IMR-90 (cell line): ENCODE measurements at places on chromosomes 12 and 14. TPM values are rescaled to one million over a fixed set of nuclear protein-coding genes. Genes with fewer than 3 reads are reported as not detected.

Gene MYO1A
- total RNA-seq, result under 0.01 TPM in 1 of 2 replicates, not detected in the other

GRCh38 chr14:93033983-93034670, 81.6 kb downstream of the ITPK1 start:
- no peak for DNase-seq

DNA sequence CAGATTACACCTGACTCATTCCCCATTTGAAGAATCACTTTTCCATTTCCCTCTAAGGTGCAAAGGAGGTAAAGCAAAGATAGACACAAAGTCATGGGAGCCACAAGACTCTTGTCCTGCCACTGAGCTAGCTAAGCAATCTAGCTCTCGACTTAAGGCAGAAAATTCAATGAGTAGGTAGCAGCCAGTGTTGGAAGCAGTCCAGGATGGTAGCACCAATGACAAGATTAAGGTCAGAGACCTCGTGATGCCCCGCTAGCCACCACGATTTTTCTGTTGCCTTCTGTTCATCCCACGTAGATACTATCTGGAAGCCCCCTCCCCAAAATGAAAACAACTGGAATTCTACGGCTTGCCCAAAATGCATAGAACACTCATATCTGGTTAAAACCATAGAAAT, 1.4 kb downstream of the VAMP1 start:
- no peak for DNase-seq

Gene ACTR10
- total RNA-seq, result 46.4 and 71.0 TPM in 2 replicates

DNA sequence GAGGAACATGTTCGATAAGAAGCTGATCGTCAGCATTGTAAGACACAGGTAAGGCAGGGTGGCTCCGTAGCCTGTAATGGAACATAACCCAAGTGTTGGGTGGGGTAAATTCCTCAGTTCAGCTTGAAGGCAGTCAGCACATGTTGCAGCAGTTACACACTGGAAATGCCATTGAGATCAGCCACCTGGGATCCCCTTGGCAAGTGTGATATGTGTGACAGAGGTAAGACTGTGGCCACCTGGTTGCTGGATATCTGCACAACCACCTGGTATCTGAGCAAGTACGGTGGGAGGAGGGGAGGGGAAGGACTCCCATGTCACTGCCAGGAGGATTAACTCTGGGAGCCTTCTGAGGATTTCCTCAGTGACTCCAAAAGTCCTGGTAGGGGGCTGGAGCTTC, 158.0 kb upstream of the CAND1 start:
- DNase-seq, result no peak

Gene TSPAN31
- total RNA-seq, result 51.1 and 71.2 TPM in 2 replicates

Gene KRT73
- not detected in 2 replicates for total RNA-seq

- DNase-seq, result no peak
These were observed 55.8 kb downstream of the SRRM4 start for GRCh38 chr12:119036878-119037825.

Gene GUCY2C
- not detected in 2 replicates for total RNA-seq

DNA sequence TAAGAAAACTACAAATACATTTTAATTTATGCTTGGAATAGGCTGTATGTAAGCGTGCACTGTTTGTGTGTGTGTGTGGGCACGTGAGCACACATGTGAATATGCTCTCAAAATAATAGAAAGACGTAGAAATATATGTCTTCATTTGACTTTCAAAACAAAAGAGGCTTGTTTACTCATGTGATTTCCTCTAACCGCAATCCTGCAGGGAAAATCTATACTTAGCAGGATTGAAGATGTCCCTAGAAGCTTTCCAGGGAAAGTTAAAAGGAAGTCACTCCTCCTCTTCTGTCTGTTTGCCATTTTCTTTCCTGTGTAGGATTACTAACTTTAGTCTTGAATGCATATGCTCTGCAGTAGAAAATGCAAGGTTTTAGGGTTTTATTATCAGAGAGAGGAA, 404.7 kb downstream of the MDGA2 start:
- no peak for DNase-seq

- DNase-seq, result no peak
These were observed 17.3 kb upstream of the KLHL42 start for GRCh38 chr12:27762757-27763156.

DNA sequence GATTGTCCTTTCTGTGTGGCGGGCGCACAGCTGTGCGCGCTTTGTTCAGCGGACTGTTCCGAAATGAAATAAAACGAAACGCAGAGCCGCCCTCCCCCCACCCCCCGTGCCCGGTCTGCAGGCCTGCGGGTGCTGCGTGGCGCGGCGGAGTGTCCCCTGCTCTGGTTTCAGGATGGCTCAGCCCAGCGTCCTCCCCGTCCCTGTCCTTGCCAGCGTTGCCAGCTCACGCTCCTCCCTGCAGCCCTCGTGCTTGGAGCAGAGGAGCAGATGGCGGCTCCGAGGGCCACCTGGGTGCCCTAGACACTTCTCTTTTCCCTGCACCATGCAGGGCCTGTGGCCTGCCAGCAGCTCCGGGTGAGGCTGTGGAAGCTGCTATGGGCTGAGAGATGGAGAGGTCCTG, 17.5 kb upstream of the BEGAIN start:
- no peak for DNase-seq

- DNase-seq, result no peak
These were observed at the start of gene VRTN for GRCh38 chr14:74348241-74348734. TSS of gene VRTN (plus strand) at chr14:74348471. CDS start at chr14:74356784, 8,313 bp downstream.

Gene CLEC4E
- not detected in 2 replicates for total RNA-seq

- DNase-seq, result peak; percentile 87
These were observed 273.5 kb upstream of the SOX5 start for GRCh38 chr12:24222968-24223367.

- DNase-seq, result no peak
These were observed 117.8 kb downstream of the DUSP6 start for GRCh38 chr12:89234324-89235114.

- DNase-seq, result no peak
These were observed 658.0 kb upstream of the MDGA2 start for GRCh38 chr14:48333221-48333920.

DNA sequence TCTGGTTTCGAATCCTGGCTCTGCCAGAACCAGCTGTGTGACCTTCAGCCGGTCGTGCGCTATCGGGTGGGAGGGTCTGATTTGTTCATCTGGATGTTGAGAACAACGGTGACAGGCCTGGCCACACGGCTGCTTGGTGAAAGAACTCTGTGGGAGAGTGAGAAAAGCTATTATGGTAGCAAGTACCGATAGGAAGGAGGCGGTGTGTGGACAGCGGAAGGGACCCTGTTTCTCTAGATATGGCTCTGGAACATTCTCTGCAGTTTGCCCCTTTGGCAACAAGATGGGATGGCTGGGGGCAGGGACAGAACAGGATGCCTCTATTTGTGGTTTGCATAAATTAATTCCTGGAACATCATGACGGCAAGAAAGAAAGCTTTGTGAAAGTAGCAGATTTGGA, 347.3 kb downstream of the AACS start:
- DNase-seq, result no peak

DNA sequence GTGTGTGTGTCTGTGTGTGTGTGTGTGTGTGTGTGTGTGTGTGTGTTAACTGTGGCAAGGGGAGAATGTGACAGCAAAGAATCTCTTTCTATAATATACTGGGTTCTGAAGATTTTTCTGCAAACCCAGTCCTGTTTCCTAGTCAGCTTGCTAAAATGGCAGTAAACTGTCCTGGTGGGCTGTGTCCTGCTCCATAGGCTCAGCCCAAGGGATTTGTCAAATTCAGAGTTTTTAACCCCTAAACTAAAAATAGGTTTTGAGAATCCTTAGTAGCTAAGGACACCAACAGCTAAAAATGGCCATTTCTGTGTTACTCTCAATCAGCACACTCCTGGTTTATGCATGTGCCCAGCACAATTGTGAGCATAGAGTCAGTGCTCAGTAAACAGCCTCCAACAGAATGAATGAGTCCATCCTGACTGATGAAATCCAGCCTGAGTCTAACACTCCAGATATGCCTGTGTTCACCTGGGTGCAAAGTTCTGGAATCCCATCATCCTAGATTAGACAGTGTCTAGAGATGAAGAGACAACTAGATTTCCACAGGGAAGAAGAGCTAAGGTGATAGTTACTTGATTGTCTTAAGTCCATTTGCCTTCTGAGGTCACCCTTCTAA, 192.6 kb downstream of the TTC6 start:
- no peak for DNase-seq

- DNase-seq, result peak; percentile 60
These were observed 1.5 kb downstream of the FRMD6 start for GRCh38 chr14:51653079-51653774.

Gene TMEM30B
- under 0.01 TPM in 1 of 2 replicates, not detected in the other for total RNA-seq

Gene KITLG
- total RNA-seq, result 87.5 and 117 TPM in 2 replicates

DNA sequence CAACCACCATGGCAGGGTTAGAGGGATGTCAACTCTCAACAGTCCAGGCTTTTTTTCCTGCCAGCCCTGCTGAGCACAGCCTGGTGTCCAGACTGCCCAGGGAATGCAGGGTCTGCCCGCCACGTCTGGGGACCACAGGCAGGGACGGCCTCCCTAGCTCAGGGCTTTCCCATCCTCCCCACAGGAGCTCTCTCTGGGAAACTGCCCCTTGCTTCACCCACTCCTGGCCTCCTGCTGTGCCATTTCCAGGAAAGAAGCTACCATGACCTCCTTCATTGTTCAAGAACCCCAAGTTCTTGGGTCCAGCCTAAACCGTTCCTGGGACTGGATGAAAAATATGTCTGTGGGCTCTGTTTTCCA, 4.8 kb downstream of the SCNN1A start:
- DNase-seq, result no peak

Gene NTN4
- 38.6 and 56.6 TPM in 2 replicates for total RNA-seq

DNA sequence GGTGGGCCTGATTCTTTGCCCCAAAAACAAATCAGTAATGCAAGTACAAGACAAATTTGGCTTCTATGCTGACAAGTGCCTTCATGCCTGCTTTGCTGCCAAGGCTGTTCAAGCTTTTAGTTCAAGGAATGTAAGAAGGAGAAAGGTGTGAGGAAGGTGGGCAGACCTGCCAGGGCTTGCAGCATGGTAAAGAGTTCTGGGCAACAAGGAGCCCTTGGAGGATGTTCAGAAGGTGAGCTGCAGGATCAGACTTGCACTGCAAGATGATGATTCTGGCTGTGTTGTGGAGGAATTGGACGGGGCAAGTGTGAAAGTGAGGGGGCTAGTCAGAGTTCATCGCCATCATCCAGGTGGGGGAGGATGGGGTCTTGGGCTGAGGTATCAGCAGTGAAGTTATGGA, 167.9 kb downstream of the NUAK1 start:
- no peak for DNase-seq

DNA sequence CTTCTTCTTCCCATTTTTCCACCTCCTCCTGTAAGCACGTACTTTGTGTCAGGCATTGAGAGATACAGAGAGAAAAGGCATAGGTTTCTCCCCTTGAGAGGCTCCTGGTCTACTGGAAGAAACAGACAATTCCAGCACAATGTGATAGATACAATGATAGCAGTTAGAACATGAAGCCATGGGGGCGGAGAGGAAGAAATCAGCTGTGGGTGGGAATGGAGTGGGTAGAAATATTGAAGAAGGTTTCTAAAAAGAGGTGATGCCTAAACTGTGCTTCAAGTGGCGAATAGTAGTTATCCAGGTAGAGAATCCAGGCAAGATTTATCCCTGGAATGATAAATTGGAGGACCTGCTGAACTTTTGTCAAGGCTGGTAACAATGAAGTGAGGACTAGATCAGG, 528.8 kb downstream of the NRXN3 start:
- DNase-seq, result no peak

Gene GARIN6
- total RNA-seq, result not detected in 2 replicates

Gene STXBP6
- 14.3 and 15.6 TPM in 2 replicates for total RNA-seq

GRCh38 chr12:82596483-82596882, 90.2 kb upstream of the TMTC2 start:
- DNase-seq, result no peak

Gene ALDH1L2
- 16.7 and 22.8 TPM in 2 replicates for total RNA-seq
